ENCODE measurements at places on chromosomes 3 and 15.

GRCh38 chr15:33675246-33675645, 293.1 kb upstream of the CHRM5 start:
- DNase-seq = no peak

GRCh38 chr3:42493126-42493797, 9.2 kb upstream of the VIPR1 start:
- no peak for DNase-seq

- DNase-seq = no peak
Observed at GRCh38 chr3:72183489-72183888, 398.5 kb upstream of the PROK2 start.

- DNase-seq = no peak
Observed at GRCh38 chr15:90710436-90711027, 6.6 kb upstream of the BLM start.

DNA sequence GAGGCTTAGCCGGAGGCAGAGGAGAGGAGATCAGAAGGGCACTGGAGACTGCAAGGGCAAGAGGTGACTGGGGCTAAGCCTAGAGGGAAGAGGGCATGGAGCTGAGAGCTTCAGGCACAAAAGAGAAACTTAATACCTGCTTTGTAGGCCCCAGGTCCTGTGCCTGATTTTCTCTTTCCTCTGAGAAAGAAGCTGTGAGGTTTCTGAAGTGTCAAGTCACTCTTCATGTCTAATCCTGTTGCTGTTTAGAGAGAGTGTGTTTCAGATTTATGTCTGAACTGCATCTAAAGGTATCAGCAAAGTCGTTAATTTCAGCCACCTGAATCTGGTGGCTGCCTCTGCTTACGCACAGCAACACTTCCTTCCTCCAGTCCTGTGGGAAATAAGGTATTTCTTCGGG, 106.9 kb upstream of the RNU6-1 start:
- DNase-seq = no peak

GRCh38 chr15:41554915-41555314, 4.1 kb upstream of the TYRO3 start:
- DNase-seq = no peak

DNA sequence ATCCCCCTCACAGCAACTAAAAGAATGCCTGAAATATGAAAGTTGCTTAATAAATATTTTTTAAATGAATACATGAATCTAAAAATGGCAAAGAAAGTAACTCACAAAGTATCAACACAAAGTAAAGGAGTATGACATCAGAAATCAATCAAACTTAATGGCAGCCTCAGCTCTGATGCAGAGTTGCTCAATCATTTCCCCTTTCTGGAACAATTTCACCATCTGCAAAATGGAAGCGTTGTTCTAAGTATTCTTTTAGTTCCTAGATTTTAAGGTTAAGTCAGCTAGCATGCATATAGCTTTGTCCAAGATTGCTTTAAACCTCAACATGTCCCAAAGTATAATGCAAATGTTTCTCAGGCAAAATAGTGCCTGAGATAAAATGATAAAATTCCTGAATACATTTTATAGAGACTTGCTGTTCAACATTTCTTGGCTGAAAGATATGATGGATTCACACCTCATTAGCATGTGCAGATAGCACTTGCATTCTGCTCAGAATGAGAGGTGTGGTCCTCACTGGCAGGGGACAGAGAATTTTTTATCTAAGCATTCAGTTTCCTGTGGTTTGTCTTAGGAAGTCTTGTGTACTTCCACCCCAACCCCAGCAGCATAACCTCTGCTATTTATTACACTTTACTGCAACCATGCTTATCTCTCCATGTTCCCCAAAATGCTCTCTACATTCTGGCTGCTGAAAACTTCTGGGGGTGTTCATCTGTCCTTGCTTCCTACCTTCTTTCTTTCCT, 429.3 kb downstream of the GRM7 start:
- no peak for DNase-seq

- DNase-seq = no peak
Observed at GRCh38 chr3:99656624-99657023, 18.2 kb downstream of the COL8A1 start.

- DNase-seq = no peak
Observed at GRCh38 chr3:46082849-46083248, 55.6 kb upstream of the XCR1 start.

GRCh38 chr15:98800437-98801233, 152.3 kb downstream of the IGF1R start:
- DNase-seq = no peak

DNA sequence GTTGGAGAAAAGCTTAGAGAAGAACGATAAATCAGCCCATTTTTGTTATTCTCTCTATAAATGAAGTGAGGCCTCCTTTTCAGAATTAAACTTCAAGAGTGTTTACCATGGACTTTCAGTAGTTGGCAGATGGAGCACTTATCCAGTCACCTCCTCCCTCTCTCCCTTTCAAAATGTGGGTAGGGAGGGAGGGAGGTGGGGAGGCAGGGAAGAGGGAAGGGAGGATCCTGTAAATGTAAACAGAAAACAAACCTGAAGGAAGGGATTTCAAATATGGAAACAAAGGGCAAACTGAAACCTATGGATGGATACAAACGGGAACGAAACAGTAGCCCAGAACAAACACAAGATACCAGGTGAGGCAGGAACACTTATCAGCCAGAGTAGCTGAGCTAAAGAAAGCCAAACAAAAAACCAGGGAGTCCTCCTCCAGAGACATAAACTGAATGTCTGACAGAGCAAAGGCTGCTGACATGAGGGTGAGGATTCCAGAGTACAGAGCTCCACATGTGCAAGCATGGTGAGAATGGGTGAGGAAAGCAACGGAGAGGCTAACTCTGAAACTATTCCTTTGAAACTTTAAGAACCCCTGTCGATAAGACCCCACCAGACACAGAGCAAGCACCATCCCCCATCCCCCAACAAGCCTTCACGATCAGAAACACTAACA, 41.0 kb upstream of the GP5 start:
- DNase-seq = no peak

DNA sequence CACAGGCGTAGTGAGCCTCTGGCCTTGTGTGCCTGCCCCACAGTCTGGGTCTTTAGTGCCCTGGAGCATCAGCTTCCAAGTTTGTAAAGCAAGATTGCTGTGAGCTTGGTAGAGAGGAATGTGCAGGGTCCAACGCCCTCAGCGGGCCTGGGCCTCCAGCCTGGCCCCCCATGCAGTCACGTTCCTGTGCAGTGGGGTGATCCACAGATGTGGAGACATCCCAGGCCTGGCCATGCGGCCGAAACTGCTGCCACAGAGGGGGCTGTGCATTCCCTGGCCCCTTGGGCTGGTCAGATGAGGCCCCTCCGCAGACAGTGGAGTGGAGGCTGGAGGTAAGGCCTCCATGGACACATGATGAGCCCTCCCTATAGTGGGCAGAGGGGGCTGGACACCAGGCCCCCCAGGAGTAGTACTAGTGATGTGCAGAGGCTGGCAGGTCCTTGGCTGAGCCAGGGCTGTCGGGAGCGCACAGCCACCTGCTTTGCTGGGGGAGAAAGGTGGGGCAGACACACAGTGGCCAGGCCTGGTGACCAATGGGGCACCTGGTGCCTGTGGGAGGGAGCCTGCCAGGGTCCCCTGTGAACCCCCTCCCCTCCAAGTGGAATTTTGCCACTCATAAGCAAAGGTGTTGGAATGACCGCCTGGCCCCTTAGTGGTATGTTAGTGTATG, 71.5 kb downstream of the EFCAB12 start:
- DNase-seq = no peak

DNA sequence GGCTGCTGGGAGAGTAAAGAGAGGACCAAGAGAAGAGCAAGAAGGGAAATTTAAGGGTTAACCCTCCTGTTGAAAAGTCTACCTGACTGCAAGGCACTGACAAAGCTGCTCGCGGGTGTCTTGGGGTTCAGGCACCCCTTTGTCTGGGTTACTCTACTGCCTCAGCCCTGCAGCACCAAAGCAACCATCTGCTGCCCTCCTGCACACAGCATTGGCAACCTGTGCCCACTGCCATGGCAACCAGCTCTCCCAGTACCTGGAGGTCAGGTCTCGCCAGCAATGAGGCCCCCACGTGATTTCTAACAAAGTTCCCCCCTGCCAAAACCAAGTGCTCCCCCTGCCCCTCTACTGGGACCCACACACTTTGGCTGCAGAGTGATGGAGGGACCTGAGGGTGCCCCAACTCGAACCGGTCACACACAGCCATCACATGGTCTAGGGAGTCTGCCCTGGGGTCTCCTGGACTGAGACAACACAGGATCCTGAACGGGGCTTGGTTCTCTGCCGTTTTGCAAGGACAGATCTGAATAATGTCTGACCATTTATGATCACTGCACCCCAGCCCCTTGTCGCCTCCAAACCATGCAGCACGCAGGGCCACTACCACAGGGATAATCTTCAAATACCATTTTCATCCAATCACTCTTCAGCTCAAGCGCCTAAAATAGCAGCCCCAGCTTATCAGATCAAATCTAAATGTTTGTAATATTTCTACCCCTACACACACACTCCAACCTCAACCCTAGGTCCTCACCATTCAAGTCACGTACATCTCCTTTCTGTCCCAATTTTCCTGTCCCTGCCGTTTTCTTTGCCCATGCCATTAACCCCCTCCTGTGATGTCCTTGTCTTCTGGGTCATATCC, 50.7 kb downstream of the ADCY5 start:
- no peak for DNase-seq

DNA sequence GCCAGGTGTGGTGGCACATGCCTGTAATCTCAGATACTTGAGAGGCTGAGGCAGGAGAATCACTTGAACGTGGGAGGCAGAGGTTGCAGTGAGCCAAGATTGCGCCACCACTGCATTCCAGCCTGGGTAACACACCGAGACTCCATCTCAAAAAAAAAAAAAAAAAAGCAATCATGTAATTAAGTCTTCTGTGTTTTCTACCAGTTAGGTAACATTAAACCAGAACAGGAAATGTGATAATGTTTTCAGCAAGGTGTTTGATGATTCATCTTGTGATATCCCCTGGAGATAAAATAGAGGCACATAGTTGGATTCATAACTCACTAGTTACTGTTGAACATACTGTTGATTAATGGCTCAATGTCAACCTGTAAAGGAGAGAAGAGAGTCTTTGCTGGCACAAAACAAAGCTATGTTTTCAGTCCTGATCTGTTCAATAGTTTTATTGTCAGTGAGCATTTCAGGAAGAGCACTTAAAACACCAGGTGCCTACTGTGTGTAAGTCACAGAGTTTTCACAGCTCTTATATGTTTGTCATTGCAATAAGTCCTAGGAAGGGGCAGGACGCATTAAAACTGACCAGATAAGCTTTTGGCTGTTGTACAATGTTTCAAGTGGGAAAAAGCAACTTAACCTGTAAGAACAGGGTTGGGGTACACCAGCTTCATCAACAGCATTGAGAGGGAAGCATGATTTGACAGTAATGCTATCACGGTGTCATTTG, 19.5 kb downstream of the DNAJB11 start:
- no peak for DNase-seq

Data from cortex of kidney (tissue), 1 donor.